ENCODE measurements at places on chromosomes 1 and 21. TPM values are rescaled to one million over a fixed set of nuclear protein-coding genes. Genes with fewer than 3 reads are reported as not detected.

DNA sequence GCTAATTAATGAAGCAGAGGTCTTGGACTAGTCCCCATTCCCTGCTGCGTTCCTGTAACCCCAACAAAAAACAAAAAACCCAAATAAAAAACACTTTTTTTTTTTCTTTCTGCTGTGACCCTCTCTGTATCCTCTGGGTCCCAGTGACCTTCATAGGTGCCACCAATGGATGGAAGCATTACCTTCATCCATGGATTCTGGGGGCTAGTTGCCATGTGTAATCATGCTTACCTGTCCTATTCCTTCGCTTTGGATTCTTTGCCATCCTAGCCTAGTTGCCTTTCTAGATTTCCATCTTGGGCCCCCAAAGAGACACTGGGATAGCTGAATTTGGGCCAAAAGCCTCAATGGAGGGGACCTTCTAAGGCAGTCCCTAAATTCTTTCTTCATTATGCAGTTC, 1208.7 kb downstream of the BRINP3 start:
- peak; percentile 44 for DNase-seq

GRCh38 chr1:215720126-215720525, 153.0 kb downstream of the KCTD3 start:
- peak; percentile 71 for DNase-seq

GRCh38 chr1:165144757-165145397, 211.6 kb downstream of the LMX1A start:
- peak; percentile 25 for DNase-seq

Gene RIMS3
- total RNA-seq: 0.33 TPM

GRCh38 chr1:107941531-107941930, 23.4 kb downstream of the VAV3 start:
- DNase-seq: no peak

Gene RGS1
- 0.50 TPM for total RNA-seq

Gene NKAIN1
- under 0.01 TPM for total RNA-seq

Gene SRGAP2B
- 48.8 TPM for total RNA-seq

GRCh38 chr1:229886636-229887035, 180.4 kb upstream of the GALNT2 start:
- no peak for DNase-seq

DNA sequence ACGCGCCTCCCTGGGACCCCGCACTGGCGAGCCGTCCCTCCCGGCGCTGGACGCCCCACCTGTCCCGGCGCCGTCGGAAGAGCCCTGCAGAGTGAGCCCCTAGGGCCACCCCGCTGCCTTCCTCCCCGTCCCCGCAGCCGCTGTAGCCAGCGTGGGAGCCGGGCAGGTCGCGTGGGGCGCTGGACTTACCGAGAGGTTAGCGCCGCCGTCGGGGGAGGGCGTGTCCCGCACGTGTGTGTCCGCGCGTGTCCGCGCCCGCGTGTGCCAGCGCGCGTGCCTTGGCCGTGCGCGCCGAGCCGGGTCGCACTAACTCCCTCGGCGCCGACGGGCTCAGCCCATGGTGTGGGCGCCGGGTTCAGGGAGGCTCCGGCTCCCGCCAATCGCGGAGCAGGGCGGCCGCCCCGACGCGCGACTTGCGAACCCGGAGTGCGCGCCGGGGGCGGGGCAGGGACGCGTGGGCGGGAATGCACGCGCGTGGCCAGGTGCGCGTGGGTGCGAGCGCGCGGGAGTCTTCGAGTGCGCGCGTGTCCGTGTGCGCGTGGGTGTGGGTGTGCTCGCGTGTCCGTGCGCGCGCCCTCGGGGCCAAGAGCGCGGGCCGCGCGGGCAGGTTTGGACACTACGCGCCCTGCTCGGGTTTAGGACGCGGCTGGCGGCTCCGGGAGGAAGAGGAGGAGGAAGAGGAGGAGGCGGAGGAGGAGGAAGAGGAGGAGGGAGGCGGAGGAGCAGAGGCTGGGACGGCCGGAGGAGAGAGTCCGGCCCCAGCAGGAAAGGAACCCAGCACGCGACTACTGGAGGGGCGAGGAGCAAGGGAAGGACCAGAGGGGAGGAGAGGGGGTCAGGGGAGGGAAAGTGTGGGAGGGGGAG, 145.2 kb upstream of the ETS2 start:
- peak; percentile 11 for DNase-seq

Gene CFH
- total RNA-seq: 146 TPM

GRCh38 chr1:65177457-65177856, 29.5 kb downstream of the AK4 start:
- DNase-seq: peak; percentile 90

GRCh38 chr1:163205513-163205912, 2.8 kb upstream of the RGS5 start:
- DNase-seq: peak; percentile 58

Gene HSD11B1
- 20.3 TPM for total RNA-seq

GRCh38 chr1:157504646-157505045, 47.7 kb downstream of the FCRL5 start:
- DNase-seq: no peak

- no peak for DNase-seq
These were observed 25.7 kb upstream of the PEX10 start for GRCh38 chr1:2438038-2438437.

DNA sequence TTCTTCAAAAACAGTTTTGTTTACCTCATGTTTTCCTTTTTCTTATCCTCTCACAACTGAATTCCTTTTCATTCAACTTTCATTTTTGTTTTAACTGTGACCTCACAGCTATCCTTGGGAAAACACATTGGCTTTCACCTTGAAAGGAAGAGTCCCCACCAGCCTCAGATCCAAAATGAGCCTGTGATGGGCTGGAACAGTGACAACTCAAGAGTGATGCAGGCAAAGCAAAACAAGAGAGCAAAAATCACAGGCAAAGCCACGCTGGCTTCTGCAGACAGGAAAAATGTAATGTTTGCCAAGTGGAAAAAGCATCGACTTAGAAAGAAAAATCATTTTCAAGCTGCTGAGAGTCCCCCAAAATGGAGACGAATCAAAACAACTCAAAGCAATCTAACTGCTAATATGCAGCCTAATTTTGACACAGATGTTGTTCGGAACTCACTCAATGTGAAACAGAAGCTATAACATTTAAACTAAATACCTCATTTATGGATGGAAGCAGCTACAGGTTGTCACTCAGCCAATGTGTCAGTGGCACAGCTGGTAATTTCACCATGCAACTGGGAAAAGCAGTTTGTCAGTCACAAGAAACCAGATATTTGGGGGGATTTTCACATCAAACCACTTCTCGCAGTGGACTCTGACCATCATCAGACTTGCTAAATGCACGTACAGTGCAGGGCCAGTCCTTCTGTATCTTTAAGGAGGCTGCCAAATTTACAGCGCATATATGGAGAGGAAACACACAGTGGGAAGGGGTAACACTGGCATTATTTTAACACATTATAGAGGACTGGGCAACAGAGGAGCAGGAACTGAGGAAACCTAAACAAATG, 50.7 kb downstream of the ALG14 start:
- peak; percentile 66 for DNase-seq

DNA sequence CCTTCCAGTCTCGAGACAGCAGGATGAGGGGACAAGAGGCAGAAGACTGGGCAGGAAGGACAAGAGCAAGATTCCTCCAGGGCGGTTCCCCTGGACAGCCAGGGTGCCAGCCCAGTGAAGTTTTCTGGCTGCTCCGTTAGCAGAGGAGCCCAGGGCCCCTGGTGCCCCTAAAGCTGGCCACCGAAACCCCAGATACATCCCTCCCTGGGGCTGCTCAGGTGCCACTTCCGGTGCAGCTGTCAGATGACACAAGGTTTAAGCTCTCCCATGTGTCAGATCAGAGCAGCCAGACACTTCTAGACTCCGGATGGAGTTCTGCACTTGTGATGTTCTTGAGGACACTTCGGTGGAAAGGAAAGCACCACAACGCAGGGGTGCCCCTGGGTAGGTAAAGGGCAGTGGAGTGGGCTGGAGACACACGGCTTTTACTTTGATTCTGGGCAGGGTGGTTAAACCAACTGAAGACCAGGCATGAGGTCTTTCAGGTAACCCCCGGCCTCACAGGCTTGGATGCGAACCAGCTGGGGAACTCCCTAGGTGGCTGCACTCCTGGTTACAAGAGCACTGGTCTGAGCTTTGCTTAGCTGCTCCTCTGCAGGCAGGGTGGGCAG, 85.7 kb downstream of the ITPKB start:
- no peak for DNase-seq

- DNase-seq: no peak
These were observed 39.1 kb upstream of the CNN3 start for GRCh38 chr1:94966033-94966432.

DNA sequence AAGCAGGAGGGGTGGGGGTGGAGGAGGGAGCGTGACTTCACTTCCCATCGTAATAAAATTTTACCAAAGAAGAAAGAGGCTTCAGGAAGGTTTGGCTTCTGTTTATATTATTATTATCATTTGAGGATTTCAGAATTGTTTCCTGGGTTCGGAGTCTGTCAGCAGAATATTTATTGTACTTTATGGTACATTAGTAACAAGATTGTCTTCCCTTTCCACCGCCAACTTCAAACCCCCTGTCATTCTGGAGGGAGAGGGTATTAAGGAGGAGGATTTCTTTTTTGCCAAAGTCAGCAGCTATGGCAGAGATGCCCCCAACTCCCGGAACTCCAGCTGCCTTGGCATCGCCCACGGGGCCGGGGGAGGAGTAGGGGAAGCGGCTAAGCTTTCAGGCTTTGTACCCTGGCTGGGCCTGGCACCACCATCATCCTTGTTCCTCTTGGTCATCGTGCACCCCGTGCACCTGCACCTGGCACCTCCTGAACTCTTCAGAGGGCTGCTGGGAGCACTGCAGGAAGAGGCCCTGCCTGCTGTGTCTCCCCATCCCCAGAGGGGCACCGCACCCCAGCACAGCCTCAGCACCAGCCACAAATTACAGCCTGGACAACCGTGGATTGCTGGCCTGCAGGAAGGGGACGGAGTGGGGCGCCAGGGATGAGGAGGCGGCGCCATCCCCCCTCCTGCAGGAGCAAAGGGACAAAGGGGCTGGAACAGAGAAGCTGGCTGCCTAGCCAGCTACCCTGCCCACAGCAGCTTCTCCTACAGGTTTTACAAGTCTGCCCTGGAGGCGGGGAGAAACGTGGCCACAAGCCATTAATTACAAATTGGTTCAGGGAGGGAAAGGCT, 24.0 kb upstream of the PAX7 start:
- no peak for DNase-seq

Gene TAF12
- 52.2 TPM for total RNA-seq

- DNase-seq: no peak
These were observed 44.7 kb downstream of the ABCG1 start for GRCh38 chr21:42263591-42264131.

Gene SPRR1A
- not detected for total RNA-seq

Gene IL19
- total RNA-seq: not detected

Gene POLR3GL
- total RNA-seq: 15.4 TPM

GRCh38 chr21:36377391-36377842, 7.8 kb upstream of the CHAF1B start:
- DNase-seq: no peak

DNA sequence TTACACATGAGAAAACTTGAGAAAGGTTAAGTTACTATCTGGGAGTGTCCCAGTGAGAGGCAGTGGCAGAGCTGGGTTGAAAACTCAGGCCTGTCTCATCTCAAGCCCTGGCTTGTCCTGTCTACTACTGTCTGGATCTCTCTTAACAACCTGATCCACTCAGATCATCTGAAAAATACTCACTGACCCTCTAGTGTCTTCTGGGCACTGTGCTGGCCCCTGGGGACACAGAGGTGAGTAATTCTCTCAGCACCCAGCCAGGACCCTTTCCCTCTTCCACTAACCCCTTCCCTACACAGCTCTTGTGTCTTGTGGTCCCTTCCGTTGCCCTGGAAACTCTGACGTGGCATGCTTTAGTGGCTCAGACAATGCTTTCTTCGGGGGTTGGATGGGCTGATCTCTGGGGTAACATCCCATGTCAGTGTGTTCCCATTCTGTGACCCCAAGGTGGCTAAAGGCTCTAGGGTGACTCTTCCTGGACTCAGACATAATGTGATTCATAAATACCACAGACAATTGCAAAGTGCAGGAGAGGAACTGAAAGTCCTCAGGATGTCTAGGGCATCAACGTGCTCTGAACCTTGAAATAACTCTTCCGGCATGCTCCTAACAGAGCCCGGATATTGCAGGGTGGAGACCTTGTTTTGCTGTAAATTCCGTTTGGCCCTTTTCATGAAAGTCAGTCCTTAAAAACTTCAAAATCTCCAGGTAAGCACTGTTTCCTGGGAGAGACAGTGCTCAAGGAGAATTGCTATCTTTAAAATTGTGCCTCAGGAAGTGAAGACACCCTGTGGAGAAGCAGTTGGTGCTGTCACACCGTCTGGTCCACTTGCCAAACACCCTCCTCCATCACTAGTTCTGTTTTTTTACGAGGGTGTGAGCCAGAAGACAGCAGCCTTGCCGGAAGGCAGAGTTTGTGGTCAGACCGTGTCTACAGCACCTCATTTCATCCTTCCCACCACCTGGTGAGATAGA, 4.0 kb downstream of the SHISAL2A start:
- DNase-seq: no peak

- DNase-seq: peak; percentile 75
These were observed 597 bp downstream of the PKN2 start for GRCh38 chr1:88684482-88685258.

Gene TFF1
- not detected for total RNA-seq

- peak; percentile 40 for DNase-seq
These were observed 567.5 kb downstream of the PLA2G4A start for GRCh38 chr1:187396226-187396625.

Gene EIF4G3
- total RNA-seq: 53.5 TPM

- no peak for DNase-seq
These were observed 1.2 kb upstream of the WNT3A start for GRCh38 chr1:228005511-228006033.

Gene TNFRSF14
- total RNA-seq: 76.3 TPM

DNA sequence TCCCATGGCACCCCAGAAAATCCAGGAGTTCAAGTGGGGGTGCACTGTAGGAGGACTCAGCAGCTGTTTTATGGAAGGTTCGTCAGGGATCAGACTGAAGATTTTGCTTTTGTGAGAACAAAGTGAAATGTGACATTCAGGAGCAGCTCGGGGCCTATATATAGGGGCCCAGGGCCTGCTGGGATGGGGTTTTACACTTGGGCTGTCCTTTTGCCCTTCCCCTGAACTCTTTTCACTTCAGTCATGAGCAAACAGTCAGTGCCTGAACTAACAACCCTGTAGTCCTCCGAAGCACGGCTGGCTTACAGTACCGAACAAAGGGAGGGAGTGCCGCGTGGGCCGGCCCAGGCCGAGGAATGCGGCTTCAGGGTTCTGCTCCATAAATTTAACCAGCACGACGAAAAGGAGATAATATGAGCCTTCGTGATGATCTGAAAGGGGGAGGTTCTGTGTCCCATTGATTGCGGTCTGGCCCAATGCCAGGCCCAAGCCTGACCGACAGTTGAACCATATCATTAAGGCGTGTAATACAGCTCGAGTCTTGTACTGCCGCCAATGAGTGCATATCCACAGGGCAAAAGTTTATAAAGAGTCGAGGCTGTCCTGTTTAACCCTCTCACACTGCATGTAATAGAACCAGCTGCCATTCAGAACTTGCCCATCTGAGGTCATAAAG, 139.9 kb downstream of the DHRS3 start:
- peak; percentile 100 for DNase-seq

Gene GABRD
- total RNA-seq: not detected
